Kidney (tissue), 22 donors: ENCODE measurements at places on chromosomes 13 and 19. TPM values are rescaled to one million over a fixed set of nuclear protein-coding genes. Genes with fewer than 3 reads are reported as not detected.

Gene LIM2
- not detected for total RNA-seq

Gene CLEC17A
- total RNA-seq = 0.76 TPM

Gene OR10H4
- not detected for total RNA-seq

Gene C1QTNF9
- total RNA-seq = 0.25 TPM

Gene CAPN12
- total RNA-seq = 31.1 TPM

DNA sequence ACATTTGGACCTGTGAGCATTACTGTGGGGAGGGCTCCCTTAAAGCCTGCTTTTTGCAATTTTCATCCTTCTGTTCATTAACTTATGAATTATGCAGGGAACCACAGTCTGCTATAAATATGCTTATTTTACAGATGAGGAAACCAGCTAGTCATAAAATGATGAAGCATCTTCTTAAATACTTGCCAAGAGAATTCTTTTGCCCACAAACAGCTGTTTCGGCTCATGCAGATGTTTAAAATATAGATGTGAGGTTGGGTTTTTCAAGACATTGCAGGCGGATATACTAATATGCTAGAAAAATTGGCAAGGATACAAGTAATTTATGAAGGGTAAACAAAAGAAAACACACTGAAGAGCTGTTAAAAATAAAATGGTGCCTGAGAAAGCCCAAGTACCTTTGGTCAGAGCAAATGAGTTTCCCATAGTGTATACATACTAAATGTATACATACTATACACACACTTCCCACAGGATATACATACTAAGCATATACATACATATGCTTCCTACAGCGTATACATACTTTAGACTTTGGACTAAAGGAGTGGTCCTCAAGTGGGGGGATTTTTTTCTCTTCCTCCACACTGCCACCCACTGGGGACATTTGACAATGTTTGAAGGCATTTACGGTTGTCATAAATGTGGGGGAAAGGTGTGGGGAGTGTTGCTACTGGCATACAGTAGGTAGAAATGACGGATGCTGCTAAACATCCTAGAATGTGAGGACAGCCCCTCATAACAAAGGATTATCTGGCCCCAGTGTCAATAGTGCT is 164.9 kb upstream of the CSNK1A1L start:
- no peak overlapping the region for H3K4me3 ChIP-seq
- no peaks in the 10 kb centered on the region for H3K27me3 ChIP-seq

- H3K27ac ChIP-seq = no peak overlapping the region
- no peak overlapping the region for H3K4me3 ChIP-seq
- H3K36me3 ChIP-seq = no peaks in the 10 kb centered on the region
- no peaks in the 10 kb centered on the region for H3K4me1 ChIP-seq
These were observed 42.6 kb upstream of the AMER2 start for GRCh38 chr13:25214491-25215252.
